ENCODE measurements at places on chromosomes 12 and 14.

- peak; percentile 58 for DNase-seq
Observed at GRCh38 chr14:99538275-99538674, 57.1 kb downstream of the CCNK start.

DNA sequence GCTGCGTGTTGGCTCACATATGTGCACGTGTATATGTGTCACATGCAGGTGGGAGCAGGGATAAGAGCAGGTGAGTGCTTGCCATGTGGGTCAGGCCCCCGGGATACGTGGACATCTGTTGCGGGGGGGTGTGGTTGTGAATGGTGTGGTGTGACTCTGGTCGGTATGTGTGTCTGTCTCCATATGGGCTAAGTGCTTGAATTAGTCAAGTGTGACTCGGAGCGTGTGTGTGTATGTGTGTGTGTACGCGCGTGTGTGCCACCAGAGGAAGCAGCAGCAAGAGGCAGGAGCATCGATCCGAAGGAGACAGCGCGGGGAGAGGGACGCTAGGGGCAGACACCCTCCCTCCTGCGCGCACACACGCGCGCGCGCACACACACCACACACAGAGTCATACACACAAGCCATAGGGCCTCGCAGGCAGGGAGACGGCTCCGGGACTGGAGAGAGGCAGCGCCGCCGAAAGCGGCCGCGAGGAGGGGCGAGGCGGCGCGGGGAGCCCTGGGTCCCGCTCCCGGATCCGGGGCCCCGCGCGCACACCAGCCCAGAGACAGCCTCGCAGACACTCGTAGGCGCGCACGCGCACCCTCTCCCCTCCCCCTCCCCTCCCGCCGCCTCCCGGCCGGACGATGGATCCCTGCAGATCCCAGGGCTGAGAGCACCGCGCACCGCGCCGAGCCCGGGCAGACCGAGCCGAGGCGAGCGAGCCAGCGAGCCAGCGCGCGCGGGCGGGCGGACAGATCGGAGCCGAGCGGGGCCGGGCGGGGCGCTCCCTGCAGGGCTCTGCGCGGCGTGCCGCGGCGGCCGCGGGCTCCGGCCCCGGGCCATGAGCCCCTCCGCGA, at the start of gene ASIC1:
Gene ASIC1, plus strand, starts transcription at position 597 of the 842 bp plus-strand sequence. CDS start 1,171 bp downstream, outside the sequence.
- peak; percentile 87 for DNase-seq

DNA sequence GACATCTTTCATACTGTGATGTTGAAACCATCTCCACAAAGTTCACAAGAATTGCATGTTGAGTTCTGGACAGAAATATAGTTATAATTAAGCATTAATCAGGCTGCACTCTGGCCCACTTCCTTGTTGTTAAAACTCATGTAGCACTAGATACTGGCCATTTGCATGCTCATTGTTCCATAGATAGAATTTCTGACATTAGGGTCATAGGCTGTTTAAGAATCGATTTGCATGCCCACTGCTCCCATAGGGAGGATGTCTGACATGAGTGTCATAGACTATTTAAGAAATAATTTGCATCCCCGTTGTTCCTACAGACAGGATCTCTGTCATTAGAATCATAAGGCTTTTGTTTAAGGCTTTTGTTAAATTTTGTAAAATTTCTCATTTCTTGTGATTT, 50.2 kb downstream of the MYF5 start:
- no peak for DNase-seq

DNA sequence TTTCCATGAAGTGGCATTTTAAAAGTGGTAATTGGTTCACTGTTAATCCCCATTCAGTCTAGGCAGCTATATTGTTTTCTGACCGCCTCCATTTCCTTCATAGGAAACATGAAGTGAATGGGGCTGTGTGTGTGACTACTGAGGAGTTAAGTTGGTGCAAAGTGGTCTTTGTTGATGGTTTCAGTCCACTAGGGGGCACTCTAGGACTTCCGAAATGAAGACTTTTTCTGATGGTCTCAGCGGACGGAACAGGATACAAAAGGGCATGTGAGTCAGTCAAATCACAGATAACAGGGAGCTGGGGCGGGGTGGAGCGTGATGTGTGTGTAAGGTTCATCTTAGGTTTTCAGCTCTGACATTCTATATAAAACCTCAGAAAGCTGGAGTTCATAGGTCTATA, 240.1 kb upstream of the OR4E1 start:
- DNase-seq = peak; percentile 76

DNA sequence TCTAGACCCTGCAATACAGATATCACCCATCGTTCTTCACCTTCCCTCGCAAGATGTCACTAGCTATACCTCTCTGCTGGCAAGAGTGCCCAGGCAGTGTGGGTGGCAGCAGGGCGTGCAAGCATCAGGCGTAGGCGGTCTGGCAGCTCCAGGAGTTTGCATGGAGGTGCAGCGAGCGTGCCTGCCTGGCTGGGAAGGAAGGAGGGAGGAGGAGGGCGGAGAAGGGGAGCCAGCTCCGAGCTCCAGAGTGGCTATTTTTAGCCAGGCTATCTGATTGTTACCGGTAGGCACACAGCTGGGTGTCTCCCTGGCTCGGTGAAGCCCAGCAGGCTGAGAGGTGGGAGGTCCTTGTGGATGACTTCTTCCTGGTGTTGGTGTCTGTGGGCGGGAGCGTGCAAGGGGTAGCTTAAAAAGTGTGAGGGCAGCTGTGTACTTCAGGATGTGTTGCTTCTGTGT, 6.2 kb downstream of the FOXJ2 start:
- peak; percentile 88 for DNase-seq

GRCh38 chr12:54196396-54196795, 7.6 kb upstream of the SMUG1 start:
- DNase-seq = no peak

DNA sequence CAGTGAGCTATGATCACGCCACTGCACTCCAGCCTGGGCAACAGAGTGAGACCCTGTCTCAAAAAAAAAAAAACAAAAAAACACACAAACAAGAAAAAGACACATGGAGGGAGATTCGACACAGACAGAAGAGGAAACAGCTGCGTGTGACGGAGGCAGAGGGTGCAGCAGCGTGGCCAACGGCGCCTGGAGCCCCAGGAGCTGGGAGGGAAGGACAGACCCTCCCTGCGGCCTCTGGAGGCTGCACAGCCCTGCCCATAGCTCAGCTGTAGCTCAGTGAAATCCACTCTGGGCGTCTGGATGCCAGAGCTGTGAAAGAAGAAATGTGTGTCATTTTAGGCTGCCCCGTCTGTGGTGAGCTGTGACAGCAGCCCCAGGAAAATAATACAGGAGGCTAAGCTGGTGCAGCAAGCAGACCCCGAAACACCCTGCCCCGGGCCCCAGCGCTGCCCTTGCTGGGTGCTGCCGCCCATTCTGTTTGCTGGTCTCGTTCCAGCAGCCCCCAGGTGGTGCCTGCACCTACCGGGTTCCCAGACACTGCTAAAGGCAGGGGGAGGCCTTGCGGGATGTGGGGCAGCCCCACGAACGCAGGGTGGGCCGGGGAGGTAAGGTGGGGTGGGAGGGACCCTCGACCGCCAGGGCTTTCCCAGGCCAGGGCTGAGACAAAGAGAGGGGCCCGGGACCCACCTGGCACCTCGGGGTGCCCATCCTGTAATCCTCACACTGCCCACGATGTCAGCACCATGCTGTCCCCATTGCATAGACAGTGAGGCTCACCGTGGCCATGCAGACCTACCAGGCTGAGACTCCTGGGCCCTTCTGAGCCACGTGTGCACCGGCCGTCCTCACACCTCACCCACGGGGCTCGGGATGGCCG, 21.2 kb downstream of the GALNT9 start:
- DNase-seq = no peak

GRCh38 chr12:84329938-84330337, 582.7 kb downstream of the SLC6A15 start:
- DNase-seq = no peak

- no peak for DNase-seq
Observed at GRCh38 chr12:121550974-121551634, 29.7 kb downstream of the KDM2B start.

DNA sequence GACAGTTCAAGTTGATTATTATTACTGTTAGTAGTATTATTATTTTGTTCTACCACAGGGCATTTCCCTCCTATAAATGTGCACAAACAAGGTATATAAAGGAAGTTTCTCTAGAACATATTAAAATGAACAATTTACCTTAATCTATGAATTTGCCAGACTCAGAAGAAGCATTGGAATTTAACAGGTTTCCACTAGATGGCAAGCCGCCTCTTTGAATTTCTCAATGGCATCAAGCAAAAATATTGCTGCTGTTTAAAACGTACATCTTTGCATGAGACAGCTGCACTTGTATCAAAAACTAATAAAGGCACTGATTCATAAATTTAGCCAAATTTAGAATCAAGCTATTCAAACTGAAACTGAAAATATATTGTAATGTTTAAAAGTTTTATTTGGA, 34.6 kb upstream of the MIS18BP1 start:
- no peak for DNase-seq

DNA sequence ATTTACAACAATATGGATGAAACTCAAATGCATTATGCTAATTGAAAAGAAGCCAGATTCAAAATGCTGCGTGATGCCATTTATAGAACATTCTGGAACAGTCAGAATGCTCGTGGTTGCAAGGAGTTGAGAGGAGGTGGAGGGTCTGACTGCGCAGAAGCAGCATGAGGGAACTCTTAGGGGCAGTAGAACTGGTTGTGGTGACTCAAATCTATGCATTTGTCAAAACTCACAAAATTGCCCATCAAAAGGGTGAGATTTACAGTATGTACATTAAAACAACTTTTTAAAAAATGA, 113.7 kb upstream of the PDZRN4 start:
- no peak for DNase-seq

DNA sequence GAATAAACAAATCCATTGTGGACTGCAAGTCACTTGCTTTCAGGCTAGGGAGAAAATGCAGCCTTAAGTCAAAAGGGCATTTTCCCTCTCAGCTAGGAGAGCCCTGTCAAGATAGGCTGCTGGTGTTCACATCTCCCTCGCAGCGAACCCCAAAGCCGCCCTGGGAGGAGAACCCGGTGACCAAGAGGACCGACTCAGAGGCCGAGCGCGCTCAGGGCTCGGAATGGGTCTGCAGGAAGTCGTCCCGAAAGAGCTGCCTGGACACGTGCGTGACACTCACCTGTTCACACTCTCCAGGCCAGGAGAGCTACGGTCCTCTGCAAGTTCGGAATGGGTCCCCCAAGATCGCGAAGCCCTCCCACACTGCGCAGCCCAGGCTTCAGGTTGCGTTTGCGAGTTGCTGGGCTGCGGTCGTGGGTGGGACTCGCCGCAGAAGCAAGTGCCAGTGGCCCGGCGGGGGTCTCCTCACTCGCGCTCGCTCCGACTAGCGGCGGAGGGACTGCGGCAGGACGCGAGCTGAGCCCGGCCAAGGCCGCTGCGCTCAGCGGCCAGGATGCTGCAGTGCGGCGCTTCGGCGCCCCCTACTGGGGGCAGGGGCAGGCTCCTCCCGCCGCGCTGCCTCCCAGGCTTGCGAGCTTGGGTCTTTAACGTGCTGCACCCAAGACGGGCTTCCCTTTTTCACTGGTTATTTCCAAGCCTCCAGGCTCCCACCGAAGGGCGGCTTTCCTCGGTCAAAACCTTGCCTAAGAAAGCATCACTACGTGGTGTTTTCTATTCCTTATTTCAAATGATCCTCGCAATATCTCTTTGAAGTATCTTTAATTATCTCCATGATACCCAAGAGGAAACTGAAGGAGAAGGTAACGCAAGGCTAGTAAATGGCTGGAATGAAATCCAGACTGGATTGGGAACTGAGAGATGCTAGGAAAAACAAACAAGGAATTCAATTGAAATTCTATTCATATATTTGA, at the start of gene RERG:
Gene RERG, minus strand, starts transcription at position 503 of the 971 bp plus-strand sequence. CDS start 3,928 bp downstream, outside the sequence.
- DNase-seq = peak; percentile 91

GRCh38 chr14:60807971-60808370, 73.4 kb downstream of the MNAT1 start:
- DNase-seq = no peak

DNA sequence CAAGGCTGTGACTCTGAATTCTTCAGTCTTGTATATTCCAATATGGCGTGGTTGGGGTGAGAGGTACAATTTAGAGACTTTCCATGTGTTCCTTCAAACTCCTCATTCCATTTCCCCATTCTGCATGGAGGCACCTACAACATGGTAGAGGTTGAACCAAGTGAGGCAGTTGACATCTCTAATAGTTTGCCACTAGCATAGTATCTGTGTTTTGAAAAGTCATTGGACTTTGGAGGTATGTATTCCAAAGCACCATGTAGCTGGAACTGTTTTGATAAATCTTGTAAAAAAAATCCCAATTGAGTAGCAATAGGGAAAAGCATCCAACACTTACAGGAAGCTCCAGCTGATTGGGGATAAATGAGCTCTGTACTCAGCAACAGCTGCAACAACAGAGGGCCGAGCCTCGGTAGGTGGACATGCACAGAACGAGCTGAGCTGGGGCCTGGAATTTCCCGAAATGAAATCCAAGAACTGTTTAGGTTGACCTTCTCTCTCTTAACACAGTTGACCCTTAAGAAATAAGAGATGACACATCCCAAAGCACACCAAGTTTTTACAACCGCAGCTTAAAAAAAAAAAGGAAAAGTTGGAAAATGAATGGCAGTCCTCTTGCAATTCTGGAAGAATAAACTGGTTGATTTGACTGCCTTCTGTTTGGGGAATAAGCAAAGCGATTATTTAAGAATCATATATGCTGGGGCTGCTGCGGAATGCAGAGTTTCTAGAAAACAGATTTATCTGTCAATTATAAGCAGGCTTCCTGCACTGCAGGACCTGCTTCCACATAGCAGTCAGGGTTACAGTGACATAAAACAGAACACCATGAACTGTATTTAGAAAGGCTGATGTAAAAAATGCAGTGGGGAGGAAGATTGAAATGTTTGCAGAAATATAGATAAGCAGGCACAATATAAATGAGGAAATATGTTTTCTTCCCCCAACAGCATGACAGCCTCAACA, 194.6 kb upstream of the KRR1 start:
- no peak for DNase-seq

GRCh38 chr12:28893856-28894255, 255.2 kb upstream of the FAR2 start:
- no peak for DNase-seq

- DNase-seq = no peak
Observed at GRCh38 chr12:52398176-52398575, 8.0 kb downstream of the KRT82 start.

DNA sequence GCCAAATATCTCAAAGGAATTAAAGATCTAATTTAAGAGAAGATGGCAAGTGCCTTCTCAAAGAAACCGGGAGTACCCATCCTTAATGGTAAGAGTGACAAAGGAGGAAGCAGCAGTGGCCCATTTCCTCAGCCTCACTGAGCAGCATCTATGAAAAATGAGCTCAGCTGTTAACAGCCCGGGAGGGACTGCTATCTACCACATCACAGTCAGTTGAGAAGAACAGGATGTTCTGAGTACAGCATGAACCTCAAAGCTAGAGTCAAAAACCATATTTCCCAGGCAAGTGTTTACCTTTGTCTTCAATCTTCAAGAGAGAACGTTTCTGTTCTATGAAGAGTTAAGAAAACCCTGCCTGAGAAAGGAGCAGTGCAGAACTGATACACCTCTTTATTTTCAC, 115.0 kb downstream of the BTG1 start:
- DNase-seq = no peak

DNA sequence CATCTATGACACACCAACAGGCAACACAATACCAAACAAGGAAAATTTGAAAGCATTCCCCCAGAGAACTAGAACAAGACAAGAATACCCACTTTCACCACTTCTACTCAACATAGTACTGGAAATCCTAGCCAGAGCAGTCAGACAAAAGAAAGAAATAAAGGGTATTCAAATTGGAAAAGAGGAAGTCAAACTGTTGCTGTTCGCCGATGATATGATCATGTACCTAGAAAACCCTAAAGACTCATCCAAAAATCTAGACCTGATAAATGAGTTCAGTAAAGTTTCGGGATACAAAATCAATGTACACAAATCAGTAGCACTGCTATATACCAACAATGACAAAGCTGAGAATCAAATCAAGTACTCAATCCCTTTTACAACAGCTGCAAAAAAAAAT, 8.1 kb upstream of the ATL1 start:
- DNase-seq = no peak

- no peak for DNase-seq
Observed at GRCh38 chr14:103216399-103216798, 93.1 kb downstream of the TNFAIP2 start.

All from iPS-NIHi11 (cell line).